Globus pallidus (tissue), 1 donor: ENCODE measurements at places on chromosomes 7 and 10.

GRCh38 chr7:80386686-80387085 lies 125.2 kb downstream of the GNAT3 start:
- DNase-seq: no peak

DNA sequence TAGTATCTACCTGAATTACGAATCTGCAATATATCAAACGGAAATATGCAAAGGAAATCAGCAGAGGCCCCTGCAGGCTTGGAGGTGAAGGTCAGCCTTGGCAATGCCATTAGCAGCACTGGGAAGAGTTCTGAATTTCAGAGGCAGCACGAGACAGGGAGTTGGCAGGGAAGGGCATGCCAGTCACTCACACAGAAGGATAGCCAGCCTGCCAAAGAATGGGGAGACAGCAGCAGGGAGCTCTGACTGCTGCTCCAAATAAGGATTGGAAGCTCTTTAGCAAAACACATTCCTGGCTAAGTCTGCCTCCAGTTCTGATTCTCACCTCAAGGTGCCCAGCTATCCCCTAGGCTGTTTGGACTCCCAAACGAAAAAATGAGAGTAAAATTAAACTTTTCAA lies 188.0 kb downstream of the PDE1C start:
- peak; percentile 84 for DNase-seq

GRCh38 chr7:25456467-25457171 lies 228.3 kb upstream of the NPVF start:
- no peak for DNase-seq

- no peak for DNase-seq
These were observed 36.8 kb downstream of the WIPF3 start for GRCh38 chr7:29843093-29843492.

- no peak for DNase-seq
These were observed 156.2 kb downstream of the LRRC4 start for GRCh38 chr7:127874951-127875608.

GRCh38 chr7:6556196-6556595 lies 4.9 kb upstream of the GRID2IP start:
- no peak for DNase-seq
